H54 (cell line): ENCODE measurements at places on chromosomes 12 and 14.

DNA sequence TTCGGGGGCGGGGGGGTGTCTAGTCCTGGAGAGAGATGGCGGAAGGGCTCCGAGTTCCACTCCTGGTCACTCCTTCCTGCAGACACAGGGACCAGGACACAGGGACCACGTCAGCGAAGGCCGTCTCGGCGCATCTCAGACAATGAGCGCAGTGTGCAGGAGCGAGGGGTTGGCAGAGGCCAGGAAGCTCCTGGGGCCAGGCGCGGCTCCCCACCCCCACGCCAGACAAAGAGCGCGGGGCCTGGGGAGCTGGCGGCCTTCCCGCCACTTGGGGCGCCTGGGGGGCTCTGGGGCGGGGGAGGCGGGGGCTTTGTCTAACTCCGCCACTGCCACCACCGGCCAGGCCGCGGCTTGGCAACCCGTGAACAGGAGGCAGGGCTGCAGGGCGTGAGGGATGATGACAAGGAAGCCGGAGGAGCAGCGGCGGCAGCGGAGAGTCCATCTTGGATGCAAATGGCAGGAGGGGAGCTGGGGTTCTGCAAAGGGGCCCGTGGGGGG, 2.2 kb downstream of the CDK2AP1 start:
- DNase-seq, result no peak

GRCh38 chr14:95516554-95517181, at the start of gene SYNE3:
Gene SYNE3, minus strand, starts transcription at chr14:95516650. Its CDS starts 40,829 bp downstream, at chr14:95475821.
- DNase-seq, result no peak

DNA sequence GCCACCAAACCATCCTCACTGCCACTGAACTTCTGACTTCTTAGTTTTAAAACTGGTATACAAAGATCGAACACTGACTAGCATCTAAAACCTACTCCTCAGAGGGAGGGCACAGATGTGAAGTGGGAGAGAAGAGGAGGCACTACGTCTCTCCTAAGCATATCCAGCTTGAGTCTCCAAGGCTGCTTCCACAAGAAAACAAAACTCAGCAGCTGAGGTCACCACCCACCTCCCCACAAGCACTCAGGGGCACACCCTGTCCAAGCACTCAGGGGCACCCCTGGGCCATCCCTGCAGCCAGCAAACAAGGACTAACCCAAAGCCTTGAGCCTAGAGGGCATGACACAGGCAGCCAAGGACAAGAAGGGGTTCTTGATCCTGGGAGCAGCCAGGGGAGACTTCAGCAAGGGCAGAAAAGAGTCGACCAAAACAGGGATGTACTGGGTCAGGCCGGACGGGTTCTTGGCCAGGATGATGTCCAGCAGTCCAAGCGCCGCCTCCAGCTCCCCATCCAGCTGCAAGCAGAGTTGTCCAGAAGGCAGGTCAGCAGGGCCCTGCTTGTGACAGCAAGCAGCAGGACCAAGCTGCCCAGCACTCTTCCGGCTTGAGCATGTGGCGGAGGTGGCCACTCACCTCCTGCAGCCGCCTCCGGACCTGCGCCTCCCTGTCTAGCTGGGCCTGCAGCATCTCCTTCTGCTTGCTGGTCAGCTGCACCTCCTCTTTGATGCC, 34.8 kb downstream of the GCN1 start:
- DNase-seq, result no peak

DNA sequence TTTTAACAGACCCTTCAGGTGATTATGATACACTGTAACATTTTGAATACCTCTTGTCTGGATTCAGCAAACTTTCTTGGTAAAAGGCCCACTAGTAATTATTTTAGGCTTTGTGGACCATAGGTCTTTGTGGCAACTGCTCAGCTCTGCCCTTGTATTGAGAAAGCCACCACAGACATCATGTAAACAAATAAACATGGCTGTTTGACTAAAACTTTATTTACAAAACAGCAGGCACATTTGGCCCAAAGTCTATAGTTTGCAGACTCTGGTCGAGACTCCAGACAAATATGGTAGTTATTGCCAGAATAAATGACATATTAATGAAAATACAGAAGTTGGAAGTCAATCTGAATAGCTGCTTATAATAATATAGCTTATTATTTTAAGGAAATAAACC, 18.2 kb downstream of the NAA30 start:
- no peak for DNase-seq

DNA sequence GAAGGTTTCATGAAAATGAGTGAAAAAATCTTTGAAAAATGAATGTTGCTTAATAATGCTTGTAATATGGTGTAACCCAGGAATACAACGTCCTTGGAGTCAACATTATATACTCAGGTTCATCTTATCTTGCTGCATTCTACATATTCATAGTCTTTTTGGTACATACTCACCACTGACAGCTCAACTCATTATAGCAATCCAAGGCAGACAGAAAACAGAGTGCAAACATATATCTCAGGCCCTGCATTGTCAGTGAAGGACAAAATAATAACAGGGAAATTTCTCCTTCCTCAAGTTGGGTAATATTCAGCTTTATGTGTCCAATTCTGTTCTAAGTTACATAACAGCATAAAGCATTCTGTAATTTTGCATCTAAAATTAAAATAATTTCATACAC, 1353.0 kb upstream of the SEL1L start:
- no peak for DNase-seq

GRCh38 chr12:48696626-48697025, 14.6 kb upstream of the KANSL2 start:
- DNase-seq, result no peak

DNA sequence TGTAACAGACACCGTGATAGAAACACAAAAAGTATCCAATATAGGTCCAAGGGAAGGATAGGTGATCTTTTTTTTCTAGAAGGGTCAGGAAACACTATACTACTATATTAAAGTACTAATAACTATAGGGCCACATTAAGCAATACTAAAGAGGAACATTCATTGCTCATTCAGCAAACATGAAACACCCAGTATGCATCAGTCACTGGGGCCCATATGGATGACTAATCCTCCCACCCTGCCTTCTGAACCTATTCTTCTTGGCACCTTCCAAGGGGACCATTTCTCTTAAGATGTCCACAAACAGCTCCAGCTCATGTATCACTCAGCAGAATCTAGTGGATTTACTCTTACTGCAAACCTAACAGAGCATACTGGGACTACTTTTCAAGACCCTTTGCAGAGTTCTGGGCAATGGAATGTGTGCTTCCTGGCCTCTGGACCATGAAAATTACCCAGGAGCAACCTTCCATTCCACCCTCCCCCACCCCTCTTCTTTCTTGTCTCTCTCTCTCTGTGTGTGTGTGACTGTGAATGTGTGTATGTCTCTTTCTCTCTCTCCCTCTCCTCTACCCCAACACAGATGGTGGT, 187.9 kb downstream of the EPS8 start:
- DNase-seq, result no peak

GRCh38 chr12:121873216-121873569, 14.5 kb upstream of the HPD start:
- DNase-seq, result no peak

GRCh38 chr12:54292931-54293241, 7.9 kb downstream of the NFE2 start:
- DNase-seq, result no peak

GRCh38 chr12:80230068-80230467, 130.7 kb downstream of the OTOGL start:
- no peak for DNase-seq

GRCh38 chr12:88763536-88764100, 183.3 kb upstream of the KITLG start:
- DNase-seq, result no peak

DNA sequence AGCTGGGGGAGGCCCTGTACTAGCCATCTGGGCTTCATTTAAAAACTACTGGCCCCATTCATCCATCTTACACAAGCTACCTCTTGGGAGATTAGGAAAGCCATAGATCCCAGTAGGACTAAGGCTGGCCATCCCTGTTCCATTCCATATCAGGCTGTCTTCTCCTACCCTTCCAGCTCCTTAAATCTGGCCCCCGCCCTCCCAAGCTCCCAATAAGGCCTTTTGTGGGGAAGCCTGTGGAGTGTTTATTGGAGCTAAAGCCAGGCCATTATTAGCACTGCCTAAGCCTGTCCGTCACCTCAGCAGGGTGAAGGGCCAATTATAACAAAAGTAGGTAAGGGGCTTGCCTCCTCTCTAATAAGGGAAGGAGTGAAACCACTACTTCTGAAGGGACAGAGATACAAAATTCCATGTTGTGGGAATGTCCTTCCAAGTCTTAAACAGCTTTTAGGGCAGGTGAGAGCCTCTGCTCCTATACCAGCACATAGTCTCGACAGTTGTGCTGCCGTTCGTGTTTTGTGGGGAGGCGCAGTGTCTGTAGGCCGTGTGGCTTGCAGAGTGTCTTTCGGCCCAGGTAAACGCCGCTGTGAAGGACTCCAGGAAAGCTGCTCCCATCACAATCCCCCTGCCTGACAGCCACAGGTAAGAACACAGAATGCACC, 3.7 kb downstream of the MYL6 start:
- no peak for DNase-seq

GRCh38 chr12:59494617-59495016, 101.2 kb upstream of the SLC16A7 start:
- DNase-seq, result no peak

GRCh38 chr14:44798386-44799242, 163.1 kb downstream of the KLHL28 start:
- DNase-seq, result no peak
